ENCODE measurements at places on chromosomes 1 and 21.

GRCh38 chr1:32273391-32274208, 18.3 kb upstream of the HDAC1 start:
- DNase-seq: no peak

DNA sequence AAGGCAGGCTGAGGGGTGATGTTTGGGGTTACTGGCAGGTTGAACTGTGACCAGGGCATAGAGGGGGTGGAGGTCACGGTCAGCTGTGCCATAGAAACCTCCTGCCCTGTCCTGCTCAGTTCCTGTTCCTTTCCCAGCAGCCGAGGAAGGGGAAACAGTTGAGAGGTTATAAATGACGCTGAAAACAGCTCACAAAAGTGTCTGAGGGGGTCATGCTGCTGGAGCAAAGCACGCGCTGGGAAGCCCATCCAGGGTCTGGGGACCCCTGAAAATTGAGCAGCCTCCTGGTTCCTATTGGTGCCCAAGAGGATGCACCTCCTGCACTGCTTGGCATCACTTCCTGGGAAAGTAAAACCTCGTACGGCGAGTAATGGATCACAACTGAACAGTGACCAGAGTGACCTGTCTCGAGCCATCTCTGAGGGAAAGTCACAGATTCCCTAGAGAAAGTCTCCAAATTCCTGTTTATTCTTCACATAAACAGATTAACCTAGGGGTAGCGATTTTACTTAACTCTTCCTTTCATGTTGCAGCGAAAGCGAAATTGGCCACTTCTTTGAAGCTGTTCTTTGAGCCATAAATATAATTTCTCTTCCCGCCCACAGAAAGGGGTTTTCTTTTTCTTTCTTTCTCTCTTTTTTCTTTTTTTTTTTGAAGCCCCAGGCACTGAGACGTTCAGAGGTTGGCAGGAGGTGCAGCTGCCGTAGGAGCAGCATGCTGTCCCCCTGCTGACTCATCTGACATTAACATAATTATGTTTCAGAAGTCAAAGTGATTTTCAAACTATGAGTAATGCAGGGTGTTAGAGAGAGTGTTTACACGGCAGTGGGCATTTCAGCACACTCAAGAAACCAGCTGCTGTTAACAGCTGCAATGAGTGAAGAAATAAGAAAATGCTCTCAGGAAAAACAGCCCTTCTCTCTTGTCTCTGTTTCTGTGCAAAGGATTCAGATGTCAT, 41.8 kb upstream of the ATF3 start:
- DNase-seq: peak; percentile 31

- no peak for DNase-seq
Observed at GRCh38 chr1:90186506-90187322, 191.8 kb downstream of the ZNF326 start.

- no peak for DNase-seq
Observed at GRCh38 chr1:184775329-184775728, 20.7 kb upstream of the EDEM3 start.

GRCh38 chr1:168653567-168653966, 75.4 kb downstream of the DPT start:
- no peak for DNase-seq

GRCh38 chr1:18192974-18193373, 85.4 kb downstream of the IGSF21 start:
- DNase-seq: no peak

DNA sequence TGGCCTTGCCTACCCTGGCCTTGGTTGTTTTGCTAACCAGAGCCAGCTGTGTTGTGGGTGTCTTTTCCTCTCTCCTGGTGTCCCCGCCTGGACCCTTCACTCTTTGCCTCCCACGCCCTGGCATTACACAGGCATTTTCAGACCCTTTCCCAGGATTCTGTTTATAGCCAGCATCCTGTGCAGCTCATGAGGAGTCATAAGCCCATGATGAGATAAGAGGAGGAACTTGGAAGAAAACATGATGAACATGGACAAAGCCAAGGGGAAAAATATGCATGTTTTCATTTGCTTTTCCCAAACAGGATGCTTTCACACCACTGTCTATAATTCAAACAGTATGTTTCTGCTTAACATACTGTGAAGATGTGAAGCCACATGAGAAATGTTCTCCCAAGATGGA, 18.7 kb upstream of the WARS2 start:
- DNase-seq: no peak

DNA sequence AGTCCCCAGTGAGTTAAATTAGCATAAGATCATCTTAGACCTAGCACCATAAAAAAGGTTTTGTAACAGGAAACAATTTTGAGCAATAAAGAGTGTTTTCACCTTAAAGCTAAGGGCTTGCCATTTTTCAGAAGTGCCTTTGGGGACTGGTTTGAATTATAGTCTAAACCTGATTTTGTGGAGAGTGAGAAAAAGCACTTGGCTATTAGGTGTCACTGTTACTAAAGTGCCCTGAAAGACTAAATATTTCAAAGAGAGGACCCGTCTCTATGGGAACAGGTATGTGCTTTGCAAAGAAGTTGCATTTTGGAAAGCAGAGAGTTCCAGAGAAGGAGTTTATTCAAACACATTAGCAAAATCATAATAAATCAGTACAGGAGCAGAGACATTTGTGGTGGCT, 9.1 kb downstream of the NTNG1 start:
- DNase-seq: no peak

All from T1000 (cell line).